ENCODE measurements at places on chromosomes 7 and 10. TPM values are rescaled to one million over a fixed set of nuclear protein-coding genes. Genes with fewer than 3 reads are reported as not detected.

Gene SFTPD
- not detected for total RNA-seq

Gene PAX4
- not detected for total RNA-seq

DNA sequence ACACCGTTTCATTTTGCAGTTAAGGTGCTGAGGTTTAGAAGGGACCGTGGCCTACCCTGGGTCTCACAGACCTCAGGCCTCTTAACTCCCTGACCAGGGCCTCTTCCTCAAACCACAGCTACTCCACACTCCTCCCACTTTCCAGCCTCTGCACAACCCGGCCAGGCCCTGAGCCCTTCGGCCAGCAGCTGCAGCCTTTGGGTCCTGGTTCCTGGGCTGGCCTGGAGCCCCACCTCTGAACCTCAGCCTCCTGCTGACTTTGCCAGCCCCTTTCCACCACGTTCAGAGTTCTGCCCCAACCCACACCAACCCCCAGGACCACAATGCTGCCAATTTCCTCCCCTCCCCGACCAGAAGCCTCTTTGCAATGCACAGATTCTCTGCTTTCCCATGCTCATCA lies 84.1 kb downstream of the VOPP1 start:
- no peak for DNase-seq

Gene AKR1C4
- 0.13 TPM for total RNA-seq

DNA sequence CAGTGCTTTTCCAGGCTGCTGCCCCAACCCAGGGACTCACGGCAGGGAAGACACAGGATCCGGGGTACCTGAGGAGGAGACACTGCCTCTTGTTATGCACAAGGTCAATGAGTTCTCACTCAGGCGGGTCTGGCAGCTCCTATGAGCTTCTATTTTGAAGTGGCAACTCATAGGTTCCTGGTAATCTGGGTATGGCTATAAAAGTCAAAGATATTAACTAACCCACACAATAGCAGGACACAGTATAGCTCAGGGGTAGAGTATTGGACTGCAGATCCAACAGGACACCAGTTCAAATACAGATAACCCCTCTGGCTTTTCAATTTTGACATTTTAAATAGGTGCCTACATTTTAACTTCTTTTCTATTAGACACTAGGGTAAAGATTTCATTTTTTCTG lies 130.3 kb upstream of the ZNF746 start:
- DNase-seq: no peak

DNA sequence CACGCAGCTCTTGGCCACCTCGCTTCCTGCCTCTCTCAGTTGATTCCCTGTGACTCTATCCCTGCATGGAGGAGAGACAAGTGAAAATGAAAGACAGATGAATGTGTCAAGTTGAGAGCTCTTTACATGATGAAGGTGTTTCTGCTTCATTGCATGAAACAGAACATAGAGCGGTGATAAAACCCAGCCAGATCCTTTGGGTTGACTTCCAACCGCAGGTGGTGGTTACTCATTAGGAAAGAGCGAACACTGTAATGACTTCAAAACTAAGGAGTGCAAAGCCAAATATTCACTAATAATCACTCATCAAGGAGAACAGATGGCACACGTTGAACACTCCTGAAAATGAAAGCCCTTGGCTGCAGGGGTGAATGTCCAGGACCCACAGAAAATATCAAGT lies 31.8 kb upstream of the WDR11 start:
- no peak for DNase-seq

GRCh38 chr7:82167558-82168314 lies 275.8 kb downstream of the CACNA2D1 start:
- DNase-seq: no peak

- DNase-seq: no peak
These were observed 679.4 kb upstream of the C7orf33 start for GRCh38 chr7:147911201-147911601.

Gene LRRTM3
- total RNA-seq: not detected

Gene CDC123
- 193 TPM for total RNA-seq

All from dermis microvascular lymphatic vessel endothelial cell (primary cell).